ENCODE measurements at places on chromosomes 12 and 14. TPM values are rescaled to one million over a fixed set of nuclear protein-coding genes. Genes with fewer than 3 reads are reported as not detected.

The SPRYD3 gene
- total RNA-seq: 31.8 TPM

The EPYC gene
- not detected for total RNA-seq

The HAL gene
- total RNA-seq: 0.12 TPM

The ESPL1 gene
- total RNA-seq: 1.6 TPM

The SLC39A5 gene
- not detected for total RNA-seq

The SPSB2 gene
- 10.4 TPM for total RNA-seq

The KIF26A gene
- 1.5 TPM for total RNA-seq

The KLHL33 gene
- 0.32 TPM for total RNA-seq

The SAMD15 gene
- total RNA-seq: 2.8 TPM

All from hair follicle dermal papilla cell (primary cell).